ENCODE measurements at places on chromosomes 2 and 18.

GRCh38 chr2:152459091-152459490 is 124.1 kb downstream of the FMNL2 start:
- DNase-seq, result no peak

GRCh38 chr18:54378057-54378456 is 20.4 kb downstream of the C18orf54 start:
- DNase-seq, result no peak

- DNase-seq, result no peak
Measured at GRCh38 chr2:225113371-225114015, 71.2 kb upstream of the DOCK10 start.

DNA sequence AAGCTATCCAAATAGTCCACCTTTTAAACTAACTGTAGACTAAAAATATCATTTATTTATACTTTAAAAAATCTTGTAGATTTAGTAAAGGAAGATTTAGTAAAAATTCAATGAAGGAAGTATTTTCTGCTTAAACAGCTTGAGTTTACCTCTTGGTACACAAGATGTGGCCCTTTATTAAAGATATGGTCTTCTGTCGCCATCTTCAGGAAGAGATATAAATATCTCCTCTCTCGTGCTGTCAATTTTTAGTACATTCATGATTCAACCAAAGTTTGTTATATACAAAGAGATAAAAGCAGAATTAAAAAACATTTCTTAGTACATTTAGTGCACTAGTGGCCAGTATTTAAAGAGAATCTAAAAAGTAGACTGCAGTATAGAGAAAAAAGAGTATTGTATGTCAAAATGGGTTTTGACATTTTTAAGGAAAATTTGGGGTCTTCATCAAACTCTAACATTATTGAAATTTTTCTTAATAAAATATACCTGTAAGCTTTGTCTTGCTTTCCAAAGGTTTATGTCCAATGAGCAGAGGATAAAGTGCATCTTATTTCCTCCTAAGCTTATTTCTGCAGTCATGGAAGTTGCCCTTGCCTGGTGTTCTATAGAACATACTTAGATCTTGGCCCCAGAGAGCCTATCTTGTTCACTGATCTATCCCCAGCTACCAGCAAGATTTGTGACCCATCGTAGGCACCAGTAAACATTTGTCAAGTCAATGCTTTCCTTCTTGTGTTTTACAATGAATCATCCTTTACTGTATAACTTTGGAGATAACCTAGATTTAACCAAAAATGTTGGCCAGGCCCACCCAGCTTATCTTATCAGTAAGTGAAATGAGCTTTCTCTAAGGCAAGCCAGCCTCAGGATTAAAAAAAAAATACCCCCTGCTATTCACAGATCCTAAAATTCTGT is 18.5 kb upstream of the EML6 start:
- DNase-seq, result no peak

DNA sequence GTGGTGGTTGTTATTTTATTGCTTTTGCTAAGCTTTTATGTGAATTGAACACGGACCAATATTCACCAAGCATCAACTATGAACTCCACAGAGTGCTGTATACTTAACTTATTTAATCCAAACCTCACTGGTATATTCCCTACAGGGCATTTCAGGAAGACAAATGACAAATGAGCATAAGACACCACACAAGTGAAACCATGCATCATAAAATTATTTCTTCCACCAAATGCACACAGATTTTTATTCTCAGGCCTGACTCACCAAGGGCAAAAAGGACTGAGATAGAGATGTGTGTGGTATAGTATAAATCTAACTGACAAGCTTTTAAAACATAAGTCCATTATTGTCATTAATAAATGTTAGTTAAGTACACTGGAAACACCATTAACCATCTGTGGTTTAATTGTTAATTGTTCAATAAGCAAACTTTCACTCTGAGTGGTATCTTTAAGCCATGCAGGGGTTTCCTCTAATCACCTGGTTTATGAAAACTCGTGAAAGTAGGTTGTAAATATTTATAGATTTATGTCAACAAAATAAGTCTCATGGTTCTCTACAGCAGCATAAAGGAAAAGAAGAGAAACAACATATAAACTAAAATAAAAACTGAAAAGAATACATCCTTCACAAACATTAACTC is 77.6 kb upstream of the CRIM1 start:
- DNase-seq, result no peak

DNA sequence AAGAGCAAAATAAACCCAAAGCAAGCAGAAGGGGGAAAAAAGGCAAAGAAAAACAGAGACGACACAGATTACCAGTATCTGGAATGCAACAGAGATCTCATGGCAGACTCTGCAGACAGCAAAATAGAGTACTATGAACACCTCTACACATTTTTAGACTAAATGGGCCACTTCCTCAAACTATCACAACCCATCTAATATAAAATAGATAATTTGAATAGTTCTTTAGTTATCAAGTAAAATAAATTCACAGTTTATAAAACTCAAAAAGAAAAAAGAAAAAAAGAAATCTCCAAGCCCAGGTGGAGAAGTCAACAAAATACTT is 16.6 kb downstream of the SESTD1 start:
- DNase-seq, result no peak

DNA sequence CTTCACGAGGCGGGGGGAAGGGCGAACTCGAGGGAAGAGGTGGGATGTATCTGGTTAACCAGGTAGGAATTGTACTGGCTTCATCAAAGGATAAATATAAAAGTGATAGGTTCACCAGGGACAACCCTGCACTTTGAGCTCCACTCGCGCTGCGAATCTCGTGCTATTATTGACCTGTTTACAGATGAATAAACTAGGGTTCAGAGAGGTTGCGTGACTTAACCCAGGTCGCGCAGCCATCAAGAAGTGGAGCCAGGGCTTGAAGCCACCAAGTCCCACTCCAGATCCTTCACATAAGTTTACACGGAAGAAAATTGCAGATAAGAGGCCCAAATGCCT is 1.4 kb upstream of the CYP1B1 start:
- DNase-seq, result no peak

- DNase-seq, result no peak
Measured at GRCh38 chr2:67399144-67399543, 2.0 kb downstream of the ETAA1 start.

GRCh38 chr2:226763320-226763719 is 36.3 kb downstream of the IRS1 start:
- no peak for DNase-seq

- no peak for DNase-seq
Measured at GRCh38 chr2:215360596-215360995, 48.7 kb downstream of the ATIC start.

GRCh38 chr2:20035955-20036666 is 15.3 kb downstream of the LAPTM4A start:
- DNase-seq, result no peak

DNA sequence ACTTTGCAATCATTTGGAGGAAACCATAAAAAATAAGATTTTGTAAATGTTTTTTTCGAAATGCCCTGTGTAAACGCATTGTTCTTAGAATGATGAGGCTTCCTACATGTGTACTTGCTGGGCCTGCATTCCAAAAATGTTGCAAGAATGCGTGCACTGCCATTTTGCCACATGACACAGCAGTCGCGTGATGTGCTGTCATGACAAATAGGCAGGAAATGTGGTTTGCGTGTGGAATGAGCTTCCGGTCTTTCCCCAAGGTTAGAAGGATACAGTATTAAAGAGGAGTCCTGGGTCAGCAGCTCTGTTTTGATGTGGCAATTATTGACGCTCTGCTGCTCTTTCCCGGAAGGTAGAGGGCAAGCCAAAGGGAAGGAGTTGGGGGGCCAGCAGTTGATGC is 18.1 kb upstream of the SERPINB2 start:
- no peak for DNase-seq

GRCh38 chr2:231385429-231385828 is 10.1 kb upstream of the B3GNT7 start:
- DNase-seq, result no peak

DNA sequence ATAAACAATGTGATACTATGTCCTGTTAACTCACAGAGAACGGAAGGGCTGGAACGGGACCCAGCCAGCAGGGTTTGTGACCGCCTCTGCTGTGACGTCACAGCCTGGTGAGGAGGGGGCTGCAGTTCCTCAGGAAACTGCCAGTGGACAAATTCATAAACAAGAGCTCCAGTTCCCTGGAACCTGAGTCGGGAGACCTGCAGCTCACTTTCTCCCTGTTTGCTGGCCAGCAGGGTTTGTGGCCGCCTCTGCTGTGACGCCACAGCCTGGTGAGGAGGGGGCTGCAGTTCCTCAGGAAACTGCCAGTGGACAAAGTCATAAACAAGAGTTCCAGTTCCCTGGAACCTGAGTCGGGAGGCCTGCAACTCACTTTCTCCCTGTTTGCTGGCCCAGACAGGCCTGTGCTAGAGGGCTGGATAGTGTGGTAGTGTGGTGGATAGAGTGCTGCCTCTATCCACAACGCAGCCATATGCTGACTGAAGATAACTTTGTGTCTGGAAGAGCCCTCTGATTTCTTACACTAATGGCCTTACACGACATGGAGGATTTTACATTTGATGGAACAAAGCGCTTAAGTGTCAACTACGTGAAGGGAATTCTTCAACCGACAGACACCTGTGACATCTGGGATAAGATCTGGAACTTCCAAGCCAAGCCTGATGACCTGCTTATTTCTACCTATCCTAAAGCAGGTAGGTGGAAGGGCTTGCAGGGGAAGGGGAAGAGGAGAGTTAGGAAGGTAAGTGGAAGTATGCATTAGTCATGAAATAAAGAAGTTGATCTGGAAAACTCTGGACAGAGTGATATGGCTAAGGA is at the start of gene SULT1C4:
TSS of gene SULT1C4 (plus strand) at position 140 of the 816 bp plus-strand sequence. CDS start at position 524, 384 bp downstream.
- DNase-seq, result no peak

GRCh38 chr2:42933824-42934254 is 141.5 kb upstream of the HAAO start:
- DNase-seq, result no peak

DNA sequence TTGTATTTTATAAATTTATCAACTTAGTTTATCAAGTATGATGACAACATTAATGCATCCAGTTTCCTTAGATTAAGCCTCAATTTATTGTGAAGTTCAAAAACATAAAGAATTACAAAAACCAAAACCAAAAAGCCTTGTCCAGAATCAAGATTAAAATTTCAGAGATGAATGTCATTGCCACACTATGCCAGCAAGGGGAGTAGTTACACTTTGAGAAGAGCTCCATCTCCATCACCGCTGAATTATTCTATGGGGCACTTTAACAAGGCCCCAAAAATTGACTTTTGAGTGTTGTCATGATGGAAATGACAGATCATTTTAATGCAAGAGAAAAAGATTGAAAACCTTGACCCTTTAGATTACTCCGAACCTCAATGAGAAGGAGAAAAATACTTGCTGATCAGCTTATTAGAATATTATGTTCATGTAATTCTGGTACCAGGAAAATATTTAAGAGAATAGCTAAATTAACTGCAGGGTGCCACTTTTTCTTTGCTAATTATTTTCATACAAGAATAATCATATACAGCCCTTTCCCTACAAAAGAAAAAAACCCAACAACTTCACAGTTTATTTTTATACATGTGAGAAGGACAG is 152.5 kb upstream of the AQP4 start:
- DNase-seq, result no peak

DNA sequence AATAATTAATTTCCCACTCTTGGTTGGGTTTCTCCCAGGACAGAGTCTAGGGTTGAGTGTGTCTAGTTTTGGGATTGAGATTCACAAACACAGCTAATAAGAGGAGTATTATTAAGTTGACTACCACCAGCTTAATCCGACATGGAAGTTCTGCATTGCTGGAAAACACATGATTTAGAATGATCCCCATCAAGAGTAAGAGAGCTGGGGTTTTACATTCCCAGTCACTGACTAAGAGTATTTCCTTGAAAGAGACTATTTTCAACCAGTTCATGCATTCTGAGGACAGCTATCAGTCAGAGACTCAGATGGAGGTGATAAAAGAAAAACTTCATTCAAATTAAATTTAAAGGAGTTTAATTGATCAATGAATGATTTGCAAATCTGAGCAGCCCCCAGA is 334.6 kb upstream of the LRATD1 start:
- DNase-seq, result no peak

DNA sequence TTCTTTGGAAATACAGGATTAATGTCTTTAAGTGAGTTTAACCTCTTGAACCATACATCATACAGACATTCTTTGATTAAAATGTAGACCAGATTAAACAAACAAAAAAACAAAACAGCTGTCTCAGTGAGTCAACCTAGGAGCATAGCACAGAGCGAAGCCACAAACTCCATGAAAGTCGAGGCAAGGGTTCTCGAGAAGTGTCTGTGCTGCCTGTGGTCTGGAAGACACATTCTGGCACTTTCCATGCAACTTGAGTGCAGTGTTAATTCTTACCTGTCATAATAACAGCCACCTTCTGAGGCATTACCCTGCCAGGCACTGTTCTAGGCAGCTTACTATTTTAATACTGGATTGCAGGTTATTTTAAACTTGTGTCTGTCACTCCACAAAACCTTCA is 435.5 kb upstream of the MMADHC start:
- no peak for DNase-seq

- no peak for DNase-seq
Measured at GRCh38 chr18:48875314-48875941, 75.3 kb downstream of the SMAD7 start.

DNA sequence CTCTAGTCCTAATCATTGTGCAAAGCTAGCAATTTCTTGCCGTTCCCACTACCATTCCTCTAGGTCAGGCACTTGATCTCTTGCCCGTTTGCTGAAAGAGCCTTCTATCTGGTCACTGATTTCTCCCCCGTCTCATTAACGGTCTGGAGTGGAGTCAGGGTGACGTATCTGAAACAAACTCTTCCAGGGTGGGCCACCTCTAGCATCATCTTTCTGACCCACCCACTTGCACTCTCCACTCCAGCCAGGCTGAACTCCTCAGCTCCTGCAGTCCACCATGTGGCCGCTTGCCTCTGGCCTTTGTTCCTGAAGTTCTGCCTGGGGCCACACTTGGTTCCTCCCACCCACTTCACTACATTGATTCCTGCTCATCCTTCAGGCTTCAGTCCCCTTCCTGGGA is 13.3 kb downstream of the BCL2 start:
- no peak for DNase-seq

- no peak for DNase-seq
Measured at GRCh38 chr18:45608400-45608799, 6.9 kb upstream of the SLC14A2 start.

DNA sequence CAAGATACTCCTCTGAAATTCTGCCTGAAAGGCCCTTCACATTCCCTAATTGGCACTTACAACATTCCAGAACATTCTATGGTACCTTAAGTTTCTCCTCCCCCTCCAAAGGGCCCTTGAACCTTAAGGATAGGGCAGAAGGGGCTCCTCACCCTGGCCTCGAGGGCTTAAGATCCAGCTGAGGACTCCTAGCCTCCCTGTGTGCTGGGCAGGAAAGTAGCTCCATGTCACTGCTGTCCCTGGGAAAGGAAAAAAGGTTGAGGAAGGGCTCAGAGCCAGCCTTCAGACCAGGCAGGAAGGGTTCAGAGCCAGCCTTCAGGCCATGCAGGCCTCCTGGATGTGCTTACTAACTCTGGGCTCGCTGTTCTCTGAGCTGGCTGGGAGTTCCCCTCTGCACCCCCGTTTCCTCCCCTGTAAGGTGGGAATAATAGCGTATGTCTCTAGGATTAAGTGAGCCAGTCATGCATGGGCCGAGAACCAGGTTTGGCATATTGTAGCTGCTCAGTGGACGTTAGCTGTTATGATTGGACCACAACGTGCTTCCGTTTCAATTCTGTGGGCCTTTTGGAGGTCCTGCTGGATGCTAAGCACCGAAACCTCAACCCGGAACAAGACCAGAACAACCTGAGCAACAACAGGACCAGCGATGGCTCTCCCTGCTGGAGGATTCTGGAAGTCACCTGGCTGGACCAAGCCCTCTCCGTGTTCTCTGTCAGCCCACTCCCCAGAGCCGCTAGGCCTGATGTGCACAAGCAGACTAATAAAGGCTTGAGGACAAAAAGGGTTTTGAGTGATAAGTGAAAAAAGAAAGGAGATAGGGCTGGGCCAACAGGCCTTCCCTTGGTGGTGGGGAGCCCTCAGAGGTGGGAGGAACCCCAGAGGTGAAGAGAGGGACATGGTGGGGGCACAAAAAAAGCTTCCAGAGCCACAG is 1.0 kb upstream of the B3GNT7 start:
- DNase-seq, result peak; percentile 80

Data from GM12892 (cell line).